Stimulated activated CD4-positive, alpha-beta T cell treated with anti-CD3 and anti-CD28 coated beads, Interleukin-1b, Interleukin-23, amount 100 ng/mL, for 48 hours (primary cell): ENCODE measurements at places on chromosomes 12 and 14.

DNA sequence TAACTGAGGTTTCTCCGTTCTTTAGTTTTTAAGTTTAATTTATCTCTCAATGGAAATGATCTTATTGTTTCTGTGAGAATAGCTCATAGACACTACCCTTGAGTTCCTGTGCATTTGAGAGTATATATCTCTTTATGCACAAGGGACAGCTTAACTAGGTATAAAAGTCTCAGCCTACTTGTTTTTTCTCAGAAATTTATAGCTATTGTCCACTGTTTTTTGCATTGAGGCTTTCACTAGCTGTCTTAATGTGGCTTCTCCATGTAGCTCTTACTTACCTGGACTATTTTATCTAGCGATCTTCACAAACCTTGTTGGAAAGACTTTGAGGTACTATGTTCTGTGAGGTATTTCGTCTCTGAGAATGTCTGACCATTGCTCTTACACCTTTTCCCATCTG lies 153.9 kb upstream of the RTL1 start:
- no peak for DNase-seq

DNA sequence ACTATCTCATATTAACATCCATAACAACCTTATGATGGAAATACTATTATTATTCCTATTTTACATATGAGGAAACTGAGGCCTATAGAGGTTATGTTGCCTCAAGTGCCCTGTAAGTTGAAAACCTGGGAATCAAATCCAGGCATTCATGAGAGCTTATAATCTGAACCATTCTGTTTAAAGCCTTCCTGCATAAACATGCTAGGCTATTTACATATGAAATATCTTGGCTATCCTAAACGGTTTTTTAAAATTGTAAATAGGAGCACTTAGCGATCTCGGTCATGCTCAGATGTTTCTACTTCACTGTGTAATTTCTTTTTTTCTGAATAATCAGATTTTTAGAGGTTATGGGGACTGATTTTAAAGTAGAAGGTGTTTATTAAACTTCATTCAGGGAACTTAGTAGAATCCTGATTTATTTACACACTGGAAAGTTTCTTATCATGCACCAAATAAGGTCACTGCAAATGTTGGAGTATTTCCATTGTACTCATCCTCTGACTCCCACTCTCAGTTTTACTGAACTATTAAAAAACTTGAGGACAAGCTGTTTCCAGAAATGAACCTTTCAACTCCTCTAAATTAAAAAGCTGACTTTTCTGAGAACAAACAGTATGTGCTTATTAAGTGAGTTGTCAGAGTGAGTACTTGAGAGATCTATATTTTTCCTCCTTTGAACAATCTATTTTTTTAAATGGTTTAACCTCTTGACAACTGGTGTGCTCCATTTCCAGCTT lies 141.7 kb downstream of the PIK3C2G start:
- no peak for DNase-seq

DNA sequence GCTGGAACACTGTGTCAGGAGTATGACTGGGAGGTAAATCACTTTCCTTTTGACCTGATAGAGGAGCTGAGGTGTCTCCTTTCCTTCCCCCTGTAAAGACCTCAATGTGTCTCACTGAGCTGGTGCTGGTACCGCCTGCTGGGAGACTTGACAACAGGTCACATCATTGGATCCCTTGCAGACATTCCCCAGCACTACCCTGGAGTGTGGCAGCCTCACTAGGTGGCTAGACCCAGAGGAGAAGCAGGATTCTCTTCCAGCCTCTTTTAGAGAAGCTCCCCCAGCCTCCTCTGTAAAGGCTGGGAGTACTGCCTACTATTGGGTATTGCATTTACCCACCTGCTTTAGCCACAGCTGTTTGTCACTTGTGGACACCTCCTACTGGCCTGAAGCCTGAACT lies 223.9 kb downstream of the ADGRD1 start:
- no peak for DNase-seq

DNA sequence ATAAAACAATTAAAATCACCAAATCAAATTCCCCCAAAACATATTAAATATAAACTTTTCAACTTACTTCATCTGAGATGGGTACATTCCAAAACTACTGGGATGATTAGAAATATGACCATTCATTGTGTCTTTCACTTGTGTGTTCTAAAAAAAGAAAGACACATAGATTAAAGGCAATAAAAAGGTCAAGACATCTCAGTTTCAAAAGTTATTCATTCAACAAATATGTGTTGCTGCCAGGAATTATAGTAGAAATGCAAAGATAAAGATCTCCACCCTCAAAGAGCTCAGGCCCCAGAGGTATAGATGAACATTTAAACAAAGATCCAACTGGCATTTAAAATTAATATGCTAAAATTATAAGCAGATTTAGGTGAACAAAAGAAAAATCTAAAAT lies 106.4 kb downstream of the EPS8 start:
- DNase-seq: no peak

DNA sequence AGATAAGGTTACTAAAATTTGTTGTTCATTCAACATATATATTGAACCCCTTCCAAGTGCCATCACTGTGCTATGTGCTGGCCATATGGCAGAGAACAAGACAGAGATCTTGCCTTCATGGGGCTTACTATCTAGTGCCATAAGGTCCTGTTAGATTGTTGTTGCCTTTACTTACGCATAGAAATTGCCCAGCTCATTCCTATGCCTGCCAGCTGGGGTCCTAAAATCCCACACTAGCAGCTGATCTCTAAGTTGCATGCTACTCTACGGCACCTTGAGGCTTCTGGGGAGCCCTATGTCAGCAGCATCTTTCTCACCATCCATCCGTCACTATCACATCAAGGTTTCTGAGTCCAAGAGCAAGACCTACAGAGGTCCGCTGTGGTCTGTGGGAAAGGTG lies 1.4 kb upstream of the KCNK10 start:
- DNase-seq: no peak

- DNase-seq: no peak
Observed at GRCh38 chr14:68538639-68539038, 254.2 kb downstream of the ZFP36L1 start.
